ENCODE measurements at places on chromosomes 16 and 17. TPM values are rescaled to one million over a fixed set of nuclear protein-coding genes. Genes with fewer than 3 reads are reported as not detected.

DNA sequence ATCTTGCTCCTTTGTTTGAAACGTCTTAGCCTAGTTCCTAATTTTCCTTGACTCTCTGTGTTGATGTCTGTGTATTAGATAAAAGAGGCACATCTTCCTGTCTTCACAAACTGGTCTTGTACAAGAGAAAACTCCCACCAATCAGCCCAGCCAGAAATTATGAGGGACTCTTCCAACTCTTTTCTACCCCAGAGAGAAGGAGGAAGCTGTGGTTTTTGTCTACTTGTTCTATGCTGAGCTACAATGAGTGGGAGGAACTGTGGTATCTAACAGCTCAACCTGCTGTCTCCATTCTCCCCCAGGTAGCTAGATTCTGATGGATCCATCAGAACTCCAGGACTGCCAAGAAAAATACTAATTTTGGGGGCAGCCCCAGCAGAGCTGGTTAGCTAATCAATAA, 392.5 kb downstream of the HS3ST3B1 start:
- no peak for DNase-seq

DNA sequence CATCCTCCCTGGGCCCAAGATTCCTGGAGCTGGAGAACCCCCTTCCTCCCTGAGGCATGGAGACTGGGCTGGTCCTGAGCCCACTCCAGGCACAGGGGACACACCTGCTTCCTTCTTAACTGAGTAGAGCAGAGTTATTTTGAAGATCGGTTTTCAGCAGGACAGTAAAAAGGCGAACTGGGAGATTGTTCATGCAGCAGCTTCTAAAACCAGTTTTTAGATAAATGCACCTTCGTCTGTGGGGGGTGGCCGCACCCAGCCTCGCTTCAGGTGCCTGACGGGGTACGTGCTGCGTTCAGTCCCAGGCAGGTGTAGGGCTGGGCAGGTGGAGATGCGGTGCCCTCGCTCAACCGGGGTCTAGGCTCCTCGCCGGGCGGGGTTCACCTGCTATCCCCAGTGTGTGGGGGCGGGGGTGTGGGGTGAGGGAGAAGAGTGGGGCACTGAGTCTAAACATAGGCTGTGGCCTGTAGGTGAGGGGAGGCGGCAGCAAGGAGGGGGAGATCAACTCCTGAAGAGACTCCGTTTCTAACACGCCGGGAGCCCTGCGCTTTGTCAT, 69.5 kb downstream of the JPH3 start:
- DNase-seq: no peak

- no peak for DNase-seq
Observed at GRCh38 chr16:31327646-31328225, 27.2 kb upstream of the ITGAX start.

Gene RFWD3
- 7.2 TPM for total RNA-seq
